ENCODE measurements at places on chromosomes 16 and 17. TPM values are rescaled to one million over a fixed set of nuclear protein-coding genes. Genes with fewer than 3 reads are reported as not detected.

The MT1M gene
- 120 TPM for total RNA-seq

The ASPHD1 gene
- total RNA-seq: 2.5 TPM

- H3K4me1 ChIP-seq: no peaks in the 10 kb centered on the region
- no peak overlapping the region for H3K4me3 ChIP-seq
- no peaks in the 10 kb centered on the region for H3K36me3 ChIP-seq
- H3K27ac ChIP-seq: no peak overlapping the region
- no peak for DNase-seq
Observed at GRCh38 chr17:21400816-21401593, 24.8 kb downstream of the KCNJ12 start.

- no peaks in the 10 kb centered on the region for H3K4me1 ChIP-seq
- H3K36me3 ChIP-seq: no peaks in the 10 kb centered on the region
- no peak for DNase-seq
- H3K27ac ChIP-seq: no peak overlapping the region
- no peak overlapping the region for H3K4me3 ChIP-seq
Observed at GRCh38 chr17:63066158-63066813, 100.3 kb downstream of the TANC2 start.

- H3K36me3 ChIP-seq: no peaks in the 10 kb centered on the region
- H3K27me3 ChIP-seq: no peaks in the 10 kb centered on the region
- H3K4me3 ChIP-seq: no peak overlapping the region
- H3K27ac ChIP-seq: peak overlapping the region; percentile 87
Observed at GRCh38 chr16:67438098-67438791, 7.3 kb downstream of the HSD11B2 start.

DNA sequence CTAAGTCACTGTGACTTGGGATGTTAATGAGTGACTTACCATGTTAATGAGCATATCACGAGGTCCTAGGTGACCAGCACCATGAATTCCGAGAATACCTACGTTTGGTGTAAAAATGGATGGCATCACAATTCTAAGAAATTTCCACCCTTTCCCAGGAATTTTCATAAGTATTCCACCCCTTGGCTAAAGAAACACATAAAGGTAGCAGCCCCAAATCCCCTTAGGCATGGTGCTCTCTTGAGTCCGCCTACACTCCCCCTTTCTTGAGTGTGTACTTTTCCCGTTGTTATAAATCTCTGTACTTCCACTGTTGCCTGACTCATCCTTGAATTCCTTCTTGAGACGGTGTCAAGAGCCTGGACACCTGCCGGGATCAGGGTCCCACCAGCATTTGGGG lies 504.0 kb upstream of the RBFOX1 start:
- H3K4me1 ChIP-seq: no peaks in the 10 kb centered on the region
- no peak overlapping the region for H3K27ac ChIP-seq
- H3K4me3 ChIP-seq: no peak overlapping the region
- no peaks in the 10 kb centered on the region for H3K27me3 ChIP-seq
- no peak for DNase-seq

DNA sequence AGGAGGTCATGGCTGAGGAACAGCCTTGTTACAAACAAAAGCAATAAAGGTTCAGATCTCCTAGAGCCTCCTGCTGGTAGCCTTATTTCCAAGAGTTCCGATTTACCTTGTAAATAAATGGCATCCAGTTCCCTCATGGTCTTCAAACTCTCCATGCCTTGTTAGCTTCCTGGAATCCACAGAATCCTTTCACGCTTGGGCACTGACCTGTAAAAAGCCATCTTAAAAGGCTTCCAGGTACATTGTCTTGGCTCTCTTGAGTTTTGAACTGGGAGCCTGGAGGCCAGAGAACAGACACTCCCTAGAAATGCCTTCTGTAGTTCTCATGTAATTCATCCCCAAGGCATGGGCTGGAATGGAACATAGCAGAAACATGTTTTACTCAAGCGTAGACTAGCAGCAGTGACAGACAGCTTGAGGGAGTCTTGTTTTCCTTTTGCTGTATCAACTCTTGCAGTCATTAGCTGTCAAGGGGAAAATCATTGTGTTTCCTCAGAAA lies 207.9 kb downstream of the SNX29 start:
- no peaks in the 10 kb centered on the region for H3K4me1 ChIP-seq
- DNase-seq: no peak
- H3K27ac ChIP-seq: no peak overlapping the region
- no peaks in the 10 kb centered on the region for H3K36me3 ChIP-seq
- no peaks in the 10 kb centered on the region for H3K27me3 ChIP-seq

GRCh38 chr16:3838600-3839401 lies 41.7 kb downstream of the CREBBP start:
- peaks cover 7% of the 10 kb centered on the region for H3K4me1 ChIP-seq
- H3K27me3 ChIP-seq: no peaks in the 10 kb centered on the region
- H3K27ac ChIP-seq: no peak overlapping the region
- H3K4me3 ChIP-seq: no peak overlapping the region
- no peak for DNase-seq

The EME1 gene
- total RNA-seq: 2.0 TPM

GRCh38 chr17:12719948-12720347 lies 54.3 kb downstream of the MYOCD start:
- H3K27me3 ChIP-seq: no peaks in the 10 kb centered on the region
- DNase-seq: no peak
- no peaks in the 10 kb centered on the region for H3K36me3 ChIP-seq
- no peak overlapping the region for H3K4me3 ChIP-seq
- H3K4me1 ChIP-seq: no peaks in the 10 kb centered on the region

The SLC5A10 gene
- 0.29 TPM for total RNA-seq

- DNase-seq: no peak
- peak overlapping the region; percentile 87 for H3K27ac ChIP-seq
Observed at GRCh38 chr17:44917456-44917855, 2.2 kb upstream of the GFAP start.

GRCh38 chr16:77788181-77789084 lies at the start of gene VAT1L:
Gene VAT1L (plus strand): TSS chr16:77788564. CDS start chr16:77788683, 119 bp downstream.
- H3K27ac ChIP-seq: no peak within 1 kb of the TSS
- H3K4me3 ChIP-seq: peak within 1 kb of the TSS; percentile 44
- no peaks in the 10 kb centered on the region for H3K4me1 ChIP-seq
- DNase-seq: no peak

The SPATA32 gene
- not detected for total RNA-seq

DNA sequence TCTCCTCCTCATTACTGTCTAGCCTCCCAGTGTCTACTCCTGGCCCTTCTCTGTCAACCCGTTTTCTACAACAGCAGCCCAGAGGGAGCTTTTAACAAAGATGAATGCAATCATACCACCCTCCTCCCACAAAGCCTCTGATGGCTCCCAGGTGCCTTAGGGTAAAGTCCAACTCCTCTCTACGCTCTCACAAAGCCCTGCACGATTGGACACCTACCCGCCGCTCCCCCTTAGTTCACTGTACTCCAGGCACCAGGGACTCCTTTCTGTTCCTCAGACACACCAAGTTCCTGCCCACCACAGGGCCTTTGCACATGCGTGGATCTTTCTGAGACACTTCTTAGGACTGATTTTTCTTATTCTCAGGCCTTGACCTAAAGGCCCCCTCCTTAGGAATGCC lies 17.4 kb downstream of the CCDC102A start:
- H3K4me1 ChIP-seq: no peaks in the 10 kb centered on the region
- no peaks in the 10 kb centered on the region for H3K27me3 ChIP-seq
- no peak overlapping the region for H3K27ac ChIP-seq
- H3K36me3 ChIP-seq: no peaks in the 10 kb centered on the region
- no peak overlapping the region for H3K4me3 ChIP-seq

- no peak overlapping the region for H3K4me3 ChIP-seq
- no peaks in the 10 kb centered on the region for H3K4me1 ChIP-seq
- H3K27ac ChIP-seq: no peak overlapping the region
- H3K36me3 ChIP-seq: no peaks in the 10 kb centered on the region
Observed at GRCh38 chr17:55053855-55054254, 85.3 kb downstream of the STXBP4 start.

The B4GALNT2 gene
- 0.66 TPM for total RNA-seq

DNA sequence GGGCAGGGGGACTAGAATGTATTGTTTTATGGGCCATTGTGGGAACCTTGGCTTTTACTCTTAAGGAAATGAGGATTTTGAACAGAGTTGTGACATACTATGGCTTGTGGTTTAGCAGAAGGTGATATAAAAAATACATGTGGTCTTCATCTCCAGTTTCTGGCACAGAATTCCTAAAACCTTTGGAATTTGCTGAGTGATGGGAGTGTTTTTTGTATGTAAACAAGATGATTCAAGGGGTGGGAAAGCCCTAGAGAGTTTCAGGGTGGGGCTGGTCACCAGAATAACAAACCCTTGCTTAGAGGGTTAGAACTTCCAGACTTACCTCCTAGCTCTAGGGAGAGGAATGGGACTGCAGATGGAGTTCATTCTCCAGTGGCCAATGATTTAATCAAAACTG lies 316.1 kb downstream of the PHKB start:
- peaks cover 4% of the 10 kb centered on the region for H3K4me1 ChIP-seq
- no peak overlapping the region for H3K4me3 ChIP-seq
- H3K27ac ChIP-seq: no peak overlapping the region
- H3K36me3 ChIP-seq: no peaks in the 10 kb centered on the region

The PPL gene
- 97.5 TPM for total RNA-seq

- no peaks in the 10 kb centered on the region for H3K4me1 ChIP-seq
- no peak for DNase-seq
- H3K36me3 ChIP-seq: no peaks in the 10 kb centered on the region
Observed at GRCh38 chr16:64626776-64627175, 495.1 kb downstream of the CDH11 start.

The HOXB7 gene
- 4.3 TPM for total RNA-seq

The NLRC3 gene
- 1.6 TPM for total RNA-seq

- no peak overlapping the region for H3K27ac ChIP-seq
- no peaks in the 10 kb centered on the region for H3K27me3 ChIP-seq
- no peaks in the 10 kb centered on the region for H3K4me1 ChIP-seq
- no peaks in the 10 kb centered on the region for H3K36me3 ChIP-seq
Observed at GRCh38 chr17:81457401-81457800, 55.2 kb downstream of the ACTG1 start.

The CCDC154 gene
- 0.48 TPM for total RNA-seq

GRCh38 chr17:69501591-69502468 lies 87.3 kb downstream of the MAP2K6 start:
- H3K4me1 ChIP-seq: peaks cover 7% of the 10 kb centered on the region
- no peak for DNase-seq
- H3K4me3 ChIP-seq: peak overlapping the region; percentile 45
- no peaks in the 10 kb centered on the region for H3K36me3 ChIP-seq
- no peaks in the 10 kb centered on the region for H3K27me3 ChIP-seq

The COL1A1 gene
- total RNA-seq: 23.4 TPM

DNA sequence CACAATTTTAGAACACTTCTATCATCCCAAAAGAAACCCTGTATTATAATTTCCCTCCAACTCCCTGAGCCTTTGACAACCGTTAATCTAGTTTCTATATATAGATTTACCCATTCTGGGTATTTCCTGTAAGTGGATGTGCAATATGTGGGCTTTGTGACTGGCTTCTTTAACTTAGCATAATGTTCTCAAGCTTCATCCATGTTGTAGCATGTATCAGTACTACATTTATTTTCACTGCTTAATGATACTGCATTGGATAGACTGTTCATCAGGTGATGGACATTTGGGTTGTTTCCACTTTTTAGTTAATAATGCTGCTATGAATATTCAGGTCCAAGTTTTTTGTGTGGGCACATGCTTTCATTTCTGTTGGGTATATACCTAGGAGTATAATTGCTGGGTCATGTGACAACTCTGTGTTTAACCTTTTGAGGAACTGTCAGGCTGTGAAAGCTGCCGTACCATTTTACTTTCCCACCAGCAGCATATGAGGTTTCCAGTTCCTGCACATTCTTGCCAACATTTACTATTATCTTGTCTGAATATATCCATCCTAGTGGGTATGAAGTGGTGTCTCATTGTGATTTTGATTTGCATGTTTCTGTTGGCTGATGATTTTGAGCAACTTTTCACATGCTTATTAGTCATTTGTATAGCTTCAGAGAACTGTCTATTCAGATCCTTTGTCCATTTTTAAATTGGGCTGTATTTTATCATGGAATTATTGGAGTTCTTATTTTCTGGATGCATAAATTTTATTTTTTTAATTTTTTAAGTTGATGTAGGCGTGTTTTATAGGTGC lies 16.4 kb downstream of the REXO5 start:
- H3K27ac ChIP-seq: no peak overlapping the region
- no peak overlapping the region for H3K4me3 ChIP-seq
- no peaks in the 10 kb centered on the region for H3K4me1 ChIP-seq
- no peaks in the 10 kb centered on the region for H3K36me3 ChIP-seq
- DNase-seq: no peak
- no peaks in the 10 kb centered on the region for H3K27me3 ChIP-seq

GRCh38 chr17:81427173-81428120 lies 32.2 kb downstream of the BAHCC1 start:
- peaks cover 31% of the 10 kb centered on the region for H3K4me1 ChIP-seq
- H3K4me3 ChIP-seq: no peak overlapping the region
- no peaks in the 10 kb centered on the region for H3K27me3 ChIP-seq
- H3K27ac ChIP-seq: peak overlapping the region; percentile 70

- no peak for DNase-seq
- no peaks in the 10 kb centered on the region for H3K4me1 ChIP-seq
- H3K27ac ChIP-seq: no peak overlapping the region
- no peaks in the 10 kb centered on the region for H3K36me3 ChIP-seq
- no peak overlapping the region for H3K4me3 ChIP-seq
Observed at GRCh38 chr17:14458724-14459123, 157.8 kb downstream of the HS3ST3B1 start.

The TPSB2 gene
- total RNA-seq: 5.6 TPM

The TMEM92 gene
- total RNA-seq: not detected

The SOX8 gene
- 0.32 TPM for total RNA-seq

The KIF2B gene
- not detected for total RNA-seq

The DNAJA2 gene
- 51.2 TPM for total RNA-seq

DNA sequence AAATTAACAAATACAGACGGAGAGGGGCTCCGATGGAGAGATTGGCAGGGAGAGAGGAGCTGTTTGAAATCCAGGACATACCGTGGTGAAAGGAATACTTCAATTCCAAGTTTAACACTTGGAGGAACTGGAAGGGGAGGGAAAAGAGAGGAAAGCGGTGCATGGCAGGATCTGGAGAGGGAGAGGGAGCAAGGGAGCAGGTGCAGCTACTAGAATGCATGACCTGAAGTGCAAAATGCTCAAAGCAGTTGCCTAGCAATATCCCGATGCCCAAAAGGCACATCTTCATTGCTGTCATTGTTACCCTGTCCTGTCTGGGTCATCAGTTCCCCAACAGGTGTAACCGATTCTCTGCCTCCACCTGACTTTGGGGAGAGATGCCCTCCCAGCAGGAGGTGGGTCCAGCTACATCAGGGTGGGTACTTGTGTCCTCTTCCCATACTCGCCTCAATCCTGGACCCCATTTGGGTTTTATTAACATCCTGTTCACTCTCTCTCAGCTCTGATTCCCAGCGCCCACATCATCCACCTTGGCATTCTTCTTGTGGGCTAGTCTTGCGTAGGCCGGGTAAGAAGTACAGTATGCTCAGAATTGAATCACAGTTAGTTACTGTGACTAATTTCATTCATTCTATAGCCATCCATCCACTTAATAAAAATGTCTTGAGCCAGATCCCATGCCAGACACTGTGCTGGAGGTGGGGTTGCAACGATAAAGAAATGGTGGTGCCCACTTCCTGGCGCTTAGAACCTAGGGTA lies 37.4 kb upstream of the EMP2 start:
- peak overlapping the region; percentile 45 for H3K4me3 ChIP-seq
- H3K27me3 ChIP-seq: no peaks in the 10 kb centered on the region
- peaks cover 10% of the 10 kb centered on the region for H3K4me1 ChIP-seq
- peak overlapping the region; percentile 90 for H3K27ac ChIP-seq

GRCh38 chr17:40956401-40957254 lies 10.1 kb downstream of the KRT39 start:
- DNase-seq: no peak
- no peaks in the 10 kb centered on the region for H3K27me3 ChIP-seq
- H3K4me1 ChIP-seq: no peaks in the 10 kb centered on the region
- H3K27ac ChIP-seq: peak overlapping the region; percentile 67

- H3K27me3 ChIP-seq: no peaks in the 10 kb centered on the region
- H3K36me3 ChIP-seq: no peaks in the 10 kb centered on the region
- no peak for DNase-seq
- H3K4me1 ChIP-seq: peaks cover 15% of the 10 kb centered on the region
Observed at GRCh38 chr17:67830440-67830839, 5.1 kb downstream of the BPTF start.

The HSD11B2 gene
- 10.2 TPM for total RNA-seq
